ENCODE measurements at places on chromosomes 1 and 21.

- peak; percentile 60 for DNase-seq
These were observed 24.3 kb downstream of the PER3 start for GRCh38 chr1:7808253-7808844.

DNA sequence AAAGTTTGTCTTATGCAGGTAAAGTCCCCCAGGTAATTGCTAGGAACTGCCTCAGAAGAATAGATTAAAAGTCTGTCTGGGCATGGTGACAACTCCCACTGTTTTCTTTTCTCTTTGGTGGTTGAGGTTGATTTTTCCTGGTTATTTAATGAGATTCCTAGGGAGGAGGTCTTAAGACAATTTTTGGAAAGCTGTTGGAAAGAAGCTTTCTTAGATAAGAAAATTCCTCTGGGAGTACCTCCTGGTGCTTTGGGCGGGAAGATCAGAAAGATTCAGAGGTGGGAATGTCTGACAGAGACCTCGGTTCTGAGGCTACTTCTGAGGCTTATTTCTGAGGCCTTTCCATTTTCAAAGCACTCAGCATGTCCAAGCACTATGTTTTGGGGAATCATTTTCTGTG is 25.0 kb upstream of the IVNS1ABP start:
- no peak for DNase-seq

GRCh38 chr1:85279458-85280080 is 3.1 kb upstream of the BCL10 start:
- DNase-seq: no peak

DNA sequence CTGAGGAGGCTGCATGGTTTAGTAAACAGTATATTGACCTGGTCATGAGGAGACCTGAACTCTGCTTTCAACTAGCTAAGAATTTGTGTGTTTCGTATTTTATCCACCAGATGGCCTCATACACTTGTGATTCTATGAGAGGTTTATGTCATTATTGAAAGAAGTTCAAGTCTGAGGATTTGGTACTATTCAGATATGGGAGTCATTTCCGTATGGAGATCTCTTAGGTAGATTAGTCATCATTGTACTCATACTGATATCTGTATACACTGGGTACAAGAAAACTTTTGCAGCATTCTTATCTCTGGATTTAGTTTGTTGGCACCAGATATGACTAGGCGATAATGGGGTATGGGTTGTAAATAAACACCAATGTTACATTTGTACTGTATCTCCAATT is 26.6 kb downstream of the ATF6 start:
- DNase-seq: peak; percentile 89

DNA sequence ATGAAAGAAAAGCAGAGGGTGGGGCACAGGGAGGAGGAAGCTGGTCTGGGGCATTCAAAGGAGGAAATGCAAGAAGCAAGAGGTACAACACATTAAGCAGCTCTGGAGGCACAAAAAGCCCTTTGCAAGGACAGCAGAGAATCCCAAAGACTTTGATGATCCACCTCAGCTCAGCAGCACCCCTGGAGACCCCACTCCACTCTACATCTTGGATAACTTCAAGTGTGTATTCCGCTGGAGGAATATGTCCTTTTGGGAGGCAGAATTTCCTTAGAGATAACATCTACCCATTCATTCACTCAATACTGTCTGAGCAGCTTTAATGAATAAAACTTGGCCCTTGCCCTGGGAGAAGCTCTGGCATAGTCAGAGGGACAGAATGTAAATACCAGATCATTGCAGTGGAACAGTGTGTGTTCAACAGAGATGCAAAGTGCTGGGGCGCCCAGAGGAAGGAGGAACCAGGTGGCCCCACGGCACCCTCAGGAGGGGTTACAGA is 599.7 kb downstream of the KIF26B start:
- no peak for DNase-seq

Measured in fibroblast of the aortic adventitia (primary cell).